Activated naive CD8-positive, alpha-beta T cell treated with anti-CD3 and anti-CD28 coated beads, Interleukin-2, amount 10 ng/mL, durations not matched to agents 7 days and 5 days (primary cell): ENCODE measurements at places on chromosomes 1 and 21.

DNA sequence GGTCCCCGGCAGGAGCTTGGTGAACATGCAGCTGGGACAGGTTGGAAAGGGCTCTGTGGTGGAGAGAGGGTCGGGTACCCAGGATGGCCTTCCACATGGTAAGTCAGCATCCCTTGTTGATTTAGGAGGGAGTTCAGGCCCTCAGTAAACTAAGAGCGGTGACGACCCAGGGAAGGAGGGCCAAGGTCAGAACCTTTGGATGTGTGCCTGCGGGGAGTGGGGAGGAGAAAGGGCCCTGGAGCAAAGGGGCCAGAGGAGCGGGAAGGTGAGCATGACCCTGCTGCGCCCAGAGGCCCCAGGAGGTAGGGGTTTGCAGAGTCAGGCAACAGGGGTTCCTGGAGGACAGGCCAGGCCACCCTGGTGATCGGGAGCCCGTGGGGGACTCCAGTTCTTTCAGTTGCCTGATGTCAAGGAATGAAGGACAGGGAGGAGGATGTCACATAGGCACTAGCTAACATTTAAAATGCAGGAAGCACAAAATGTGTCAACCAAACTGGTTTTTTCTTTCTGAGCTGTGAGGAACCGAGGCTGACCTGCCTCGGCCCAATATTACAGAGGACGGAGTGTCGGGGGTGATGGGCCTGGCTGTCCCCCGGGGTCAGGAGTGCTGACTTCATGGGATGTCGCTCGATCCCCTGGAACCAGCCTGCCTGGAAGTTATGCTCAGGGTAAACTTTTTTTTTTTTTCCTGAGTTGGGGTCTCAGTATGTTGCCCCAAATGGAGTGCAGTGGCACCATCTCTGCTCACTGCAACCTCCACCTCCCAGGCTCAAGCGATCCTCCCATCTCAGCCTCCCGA lies 117.4 kb upstream of the SLC45A1 start:
- DNase-seq: no peak

DNA sequence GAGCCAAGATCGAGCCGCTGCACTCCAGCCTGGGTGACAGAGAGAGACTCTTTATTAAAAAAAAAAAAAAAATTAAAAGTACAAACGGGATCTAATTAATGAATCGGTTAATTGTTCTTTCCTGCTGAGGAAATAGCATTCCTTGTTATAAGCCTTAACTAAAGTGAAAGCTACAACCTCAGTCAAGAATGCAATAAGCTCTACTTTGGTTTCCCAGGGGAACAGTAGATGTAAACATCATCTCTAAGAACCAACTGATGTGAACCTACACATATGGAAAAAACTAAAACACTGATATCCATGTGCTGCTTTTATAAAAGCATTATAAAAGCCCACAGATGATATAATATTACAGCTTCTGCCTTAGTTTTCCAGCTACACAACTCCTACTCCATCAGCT lies 41.9 kb downstream of the LPGAT1 start:
- DNase-seq: no peak

DNA sequence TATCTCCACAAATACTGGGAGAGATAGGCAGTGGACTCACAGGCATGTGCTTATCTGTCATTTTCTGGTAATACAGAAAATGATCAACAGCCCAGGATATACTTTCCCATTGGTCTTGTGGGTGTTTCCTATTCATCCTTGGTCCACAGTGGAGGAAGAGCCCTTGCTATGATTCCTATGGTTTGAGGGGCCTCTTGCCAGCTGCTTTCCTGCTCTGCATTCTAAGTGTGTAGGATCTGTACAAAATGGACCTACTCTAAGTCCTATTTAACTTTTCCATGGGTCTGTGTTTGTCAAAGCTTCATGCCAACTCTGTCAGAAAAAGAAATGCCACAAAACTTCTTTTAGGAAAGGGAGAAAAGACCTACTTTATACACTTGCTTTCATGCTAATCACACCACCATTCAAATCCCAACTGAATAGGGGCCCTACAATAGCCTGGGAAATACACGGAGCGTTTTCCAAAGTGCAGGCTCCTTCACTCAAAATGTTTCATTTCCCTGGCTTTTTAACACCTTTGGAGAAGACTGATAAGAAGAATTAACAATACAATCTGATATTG lies 16.4 kb downstream of the PLPP3 start:
- DNase-seq: no peak

DNA sequence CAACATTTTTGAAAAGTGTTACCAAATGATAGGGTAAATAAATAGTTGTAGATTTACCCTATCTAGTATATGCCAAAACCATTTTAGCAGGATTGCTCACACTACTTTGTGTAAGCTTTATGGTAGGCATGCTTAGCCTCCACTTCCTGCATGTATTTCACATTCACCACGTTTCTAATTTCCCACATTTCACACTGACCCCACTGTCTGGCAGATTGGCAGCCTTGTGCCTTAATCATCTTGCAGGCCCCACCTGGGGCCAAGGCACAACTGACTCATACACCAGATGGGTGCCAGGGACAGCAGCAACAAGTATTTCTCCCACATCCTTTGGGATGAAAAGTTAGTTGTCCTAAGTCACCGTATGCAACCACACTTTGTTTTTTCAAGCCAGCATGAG lies 21.2 kb upstream of the CENPF start:
- DNase-seq: no peak

DNA sequence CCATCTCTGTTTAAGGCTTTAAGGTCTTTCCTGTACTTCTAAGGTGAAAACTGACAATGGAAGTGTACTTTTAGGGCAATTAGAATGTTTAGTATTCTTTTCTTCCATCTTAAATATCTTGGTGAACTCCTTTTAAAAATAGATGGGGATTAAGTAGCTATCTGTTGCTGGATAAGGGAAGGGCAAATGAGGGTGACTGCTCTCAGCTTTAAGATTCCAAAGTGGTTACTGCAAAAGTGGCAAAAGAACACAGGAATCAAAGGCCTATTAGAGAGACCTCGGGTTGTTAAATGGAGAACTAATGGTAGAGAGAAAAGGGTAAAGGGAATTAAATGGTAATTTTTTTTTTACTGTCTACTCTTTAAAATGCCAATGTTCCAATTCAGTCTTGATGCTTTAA lies 774.1 kb upstream of the B3GALT2 start:
- DNase-seq: no peak

- no peak for DNase-seq
Observed at GRCh38 chr1:59502009-59502691, 205.3 kb downstream of the FGGY start.
